Endothelial cell (in vitro differentiated cells): ENCODE measurements at places on chromosomes 12 and 14. TPM values are rescaled to one million over a fixed set of nuclear protein-coding genes. Genes with fewer than 3 reads are reported as not detected.

DNA sequence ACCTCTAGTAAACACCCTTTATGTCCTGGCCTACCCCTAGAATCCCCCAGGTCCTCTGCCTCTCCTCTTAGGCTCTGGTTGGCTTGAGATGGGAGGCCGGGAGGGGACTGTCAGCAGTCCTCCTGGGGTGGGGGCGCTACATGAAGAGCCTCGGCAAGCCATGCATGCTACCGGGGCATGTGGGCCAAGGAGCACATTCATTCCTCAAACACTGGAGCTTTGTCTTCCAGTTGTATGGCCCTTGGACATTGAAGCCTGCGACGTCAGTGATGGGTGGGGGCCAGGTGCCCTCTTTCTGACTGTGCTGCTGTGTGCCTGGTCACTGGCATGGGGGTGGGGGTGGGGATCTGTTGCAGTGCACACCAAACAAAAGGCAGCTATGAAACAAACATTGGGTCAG lies 15.8 kb upstream of the CELA1 start:
- no peak overlapping the region for H3K27ac ChIP-seq
- no peak overlapping the region for H3K4me3 ChIP-seq
- no peak for DNase-seq
- no peaks in the 10 kb centered on the region for H3K27me3 ChIP-seq
- H3K36me3 ChIP-seq, result peaks cover 15% of the 10 kb centered on the region

DNA sequence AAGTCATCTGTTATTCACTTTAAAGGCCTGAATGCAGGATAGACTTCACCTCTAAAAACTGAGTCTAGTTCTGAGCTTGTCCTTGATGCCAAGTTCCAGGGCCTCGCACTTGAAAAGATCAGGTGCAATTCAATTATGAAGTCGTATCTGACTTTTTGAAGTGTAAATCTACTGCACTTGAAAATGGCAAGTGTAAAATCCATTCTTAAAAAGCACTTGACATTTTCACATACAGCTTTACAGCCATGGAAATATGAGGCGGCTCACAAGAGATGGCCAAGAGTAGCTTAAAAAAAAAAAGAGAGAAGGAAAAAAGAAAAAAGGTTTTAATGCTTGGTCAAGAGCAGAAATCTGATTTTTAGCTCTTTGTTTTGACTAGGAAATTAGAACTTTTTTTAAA lies 172.5 kb downstream of the GXYLT1 start:
- H3K27me3 ChIP-seq, result no peaks in the 10 kb centered on the region
- H3K4me3 ChIP-seq, result no peak overlapping the region
- peaks cover 4% of the 10 kb centered on the region for H3K4me1 ChIP-seq
- H3K27ac ChIP-seq, result no peak overlapping the region
- no peak for DNase-seq

DNA sequence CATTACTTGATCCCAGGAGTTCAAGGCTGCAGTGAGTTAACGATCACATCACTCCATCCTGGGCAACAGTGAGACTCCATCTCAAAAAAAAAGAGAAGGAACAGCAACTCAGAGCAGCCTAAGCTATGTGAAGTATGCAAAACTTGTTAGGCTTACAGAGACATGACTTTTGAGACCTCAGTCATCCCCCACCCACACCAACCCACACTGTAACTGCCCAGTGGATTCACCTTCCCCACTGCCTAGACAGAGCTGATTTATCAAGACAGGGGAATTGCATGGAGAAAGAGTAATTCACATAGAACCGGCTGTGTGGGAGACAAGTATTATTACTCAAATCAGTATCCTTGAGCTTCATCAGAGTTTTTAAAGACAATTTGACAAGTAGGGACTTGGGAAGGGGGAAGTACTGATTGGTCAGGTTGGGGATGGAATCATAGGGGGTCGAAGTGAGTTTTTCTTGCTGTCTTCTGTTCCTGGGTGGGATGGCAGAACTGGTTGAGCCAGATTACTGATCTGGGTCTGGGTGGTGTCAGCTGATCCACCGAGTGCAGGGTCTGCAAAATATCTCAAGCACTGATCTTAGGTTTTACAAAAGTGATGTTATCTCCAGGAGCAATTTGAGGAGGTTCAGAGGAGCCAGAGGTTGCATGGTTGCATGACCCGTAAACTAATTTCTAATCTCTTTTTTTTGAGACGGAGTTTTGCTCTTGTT lies 6.2 kb upstream of the WDR89 start:
- no peak for DNase-seq
- H3K4me3 ChIP-seq, result no peak overlapping the region
- no peaks in the 10 kb centered on the region for H3K36me3 ChIP-seq
- no peaks in the 10 kb centered on the region for H3K27me3 ChIP-seq

DNA sequence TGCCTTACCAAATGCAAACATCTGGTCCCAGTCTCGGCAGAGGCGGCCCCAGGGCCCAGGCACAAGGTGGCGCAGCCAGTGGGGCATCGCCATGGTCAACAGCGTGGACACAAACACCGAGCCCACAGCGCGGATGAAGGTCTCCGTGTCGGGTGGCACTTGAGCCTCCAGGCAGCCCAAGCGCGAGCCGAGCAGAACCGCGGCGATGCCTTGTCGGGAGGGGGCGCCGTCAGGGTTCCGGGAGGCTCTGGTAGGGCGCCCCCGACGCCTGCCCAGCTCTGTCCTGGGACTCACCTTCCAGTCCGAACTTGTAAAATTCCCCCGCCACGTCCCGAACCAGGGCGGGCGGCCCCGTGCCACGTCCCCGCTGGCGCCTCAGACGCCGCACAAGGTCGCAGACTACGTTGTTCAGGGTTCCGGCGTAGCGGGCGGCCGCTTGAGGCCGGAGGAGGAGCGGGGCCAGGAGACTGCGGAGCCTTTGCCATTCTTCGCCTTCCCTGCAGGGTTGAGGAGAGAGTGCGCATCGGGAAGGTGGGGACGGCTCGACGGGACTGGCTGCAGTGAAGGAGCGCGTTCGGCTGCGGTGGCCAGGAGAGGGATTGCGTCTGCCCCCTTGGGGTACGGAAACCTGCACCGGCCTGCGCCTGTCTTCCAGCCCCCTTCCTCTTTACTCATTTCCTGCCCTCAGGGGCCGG lies 1.7 kb downstream of the CYP27B1 start:
- H3K4me1 ChIP-seq, result peaks cover 28% of the 10 kb centered on the region
- peaks cover 8% of the 10 kb centered on the region for H3K36me3 ChIP-seq
- peak; percentile 44 for DNase-seq

DNA sequence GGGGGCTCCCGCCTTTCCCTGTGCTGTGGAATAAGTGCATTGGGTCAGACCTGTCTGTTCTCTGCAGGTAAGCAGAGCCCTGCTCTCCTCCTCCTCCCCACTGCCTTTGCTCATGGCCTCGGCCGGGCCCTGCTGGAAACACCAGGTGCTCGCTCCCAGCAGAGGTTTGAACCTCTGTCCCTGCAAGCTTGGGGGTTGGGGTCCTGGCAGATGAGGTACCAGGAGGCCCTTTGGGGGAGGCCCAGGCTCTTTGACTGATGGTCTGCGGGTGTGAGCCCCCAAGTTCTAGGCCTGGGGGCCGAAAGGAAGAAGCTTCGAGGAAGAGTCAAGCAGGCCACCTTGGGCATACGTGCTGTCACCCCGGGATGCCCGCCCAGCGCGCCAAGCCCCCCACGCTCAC lies 22.1 kb upstream of the CEP170B start:
- peaks cover 2% of the 10 kb centered on the region for H3K27me3 ChIP-seq
- no peak overlapping the region for H3K4me3 ChIP-seq

DNA sequence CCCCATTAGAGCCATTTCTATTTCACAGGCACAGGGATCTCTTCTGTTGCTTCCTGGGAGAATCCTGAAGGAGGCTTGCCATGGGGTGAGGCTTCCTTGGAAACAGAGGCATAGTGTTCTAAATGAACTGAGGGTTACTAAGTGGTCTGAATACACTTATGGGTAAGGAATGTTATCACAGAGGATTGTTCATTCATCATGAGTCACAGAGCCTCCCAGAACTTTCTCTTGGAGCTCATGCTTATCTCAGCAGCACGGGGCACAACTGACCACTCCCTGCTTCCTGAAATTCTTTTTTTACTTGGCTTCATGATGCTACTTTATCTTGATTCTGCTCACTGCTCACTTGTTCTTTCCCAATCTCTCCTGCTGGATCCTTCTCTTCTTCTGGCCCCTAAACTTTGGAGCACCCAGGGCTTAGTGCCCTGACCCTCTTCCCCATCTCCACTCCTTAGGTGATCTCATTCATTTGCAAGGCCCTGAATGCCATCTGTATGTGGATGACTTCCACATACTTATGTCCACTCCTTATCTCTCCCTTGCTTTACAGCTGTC lies 57.9 kb downstream of the ANO6 start:
- no peak overlapping the region for H3K27ac ChIP-seq
- DNase-seq, result no peak
- peaks cover 24% of the 10 kb centered on the region for H3K4me1 ChIP-seq

- H3K27me3 ChIP-seq, result no peaks in the 10 kb centered on the region
- no peaks in the 10 kb centered on the region for H3K36me3 ChIP-seq
- no peak for DNase-seq
- no peaks in the 10 kb centered on the region for H3K4me1 ChIP-seq
Measured at GRCh38 chr12:54997929-54998522, 13.5 kb upstream of the TESPA1 start.

DNA sequence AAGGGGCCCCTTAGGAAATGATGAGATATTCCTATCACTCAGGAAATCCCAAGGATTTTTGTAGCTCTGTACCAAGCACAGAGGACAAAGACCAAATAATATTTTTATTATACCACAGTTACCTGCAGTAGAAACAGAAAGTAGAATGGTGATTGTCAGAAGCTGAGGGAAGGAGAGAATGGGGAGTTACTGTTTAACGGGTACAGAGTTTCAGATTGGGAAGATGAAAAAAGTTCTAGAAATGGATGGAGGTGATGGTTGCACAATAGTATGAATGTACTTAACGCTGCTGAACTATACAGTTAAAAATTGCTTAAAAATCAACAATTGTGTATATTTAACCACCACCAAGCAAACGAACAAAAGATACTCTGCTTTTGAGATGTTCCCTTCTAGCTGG lies 24.1 kb downstream of the FLVCR2 start:
- H3K27me3 ChIP-seq, result peaks cover 1% of the 10 kb centered on the region
- no peak overlapping the region for H3K4me3 ChIP-seq
- no peak for DNase-seq
- peaks cover 4% of the 10 kb centered on the region for H3K36me3 ChIP-seq

GRCh38 chr14:68810173-68811153 lies 17.6 kb upstream of the ZFP36L1 start:
- no peak for DNase-seq
- peaks cover 29% of the 10 kb centered on the region for H3K4me1 ChIP-seq
- H3K27me3 ChIP-seq, result peaks cover 3% of the 10 kb centered on the region
- H3K4me3 ChIP-seq, result no peak overlapping the region

DNA sequence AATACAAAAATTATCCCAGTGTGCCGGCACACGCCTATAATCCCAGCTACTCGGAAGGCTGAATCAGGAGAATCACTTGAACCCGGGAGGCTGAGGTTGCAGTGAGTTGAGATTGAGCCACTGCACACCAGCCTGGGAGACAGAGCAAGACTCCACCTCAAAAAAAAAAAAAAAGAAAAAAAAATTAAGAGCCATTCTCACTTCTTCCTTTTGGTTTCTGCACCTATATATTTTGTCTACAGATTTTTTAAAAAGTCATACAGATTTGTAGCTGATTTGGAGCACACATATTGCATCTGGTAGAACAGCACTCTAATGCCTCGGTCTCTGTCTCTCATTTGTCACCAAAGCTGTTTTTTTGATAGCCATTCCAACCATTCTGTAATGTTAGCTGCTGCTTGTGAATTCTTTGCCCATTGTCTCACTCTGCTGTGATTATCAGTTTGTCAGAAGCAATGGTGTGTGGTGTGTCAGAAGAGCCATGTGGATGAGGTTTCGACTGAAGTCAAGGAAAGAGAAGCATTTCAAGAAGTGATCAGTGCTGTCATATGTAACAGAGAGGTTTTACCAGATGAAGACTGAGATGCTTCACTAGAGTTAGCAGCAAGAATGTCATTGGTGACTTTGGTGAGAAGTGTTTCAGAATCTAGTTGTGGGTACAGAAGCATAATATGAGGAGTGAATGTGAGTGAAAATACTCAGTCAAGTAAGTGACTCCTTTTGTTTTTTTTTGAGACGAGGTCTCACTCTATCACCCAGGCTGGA lies 8.7 kb upstream of the KTN1 start:
- no peak overlapping the region for H3K4me3 ChIP-seq
- H3K4me1 ChIP-seq, result no peaks in the 10 kb centered on the region
- no peak for DNase-seq

- H3K36me3 ChIP-seq, result no peaks in the 10 kb centered on the region
- H3K4me3 ChIP-seq, result no peak overlapping the region
- no peak overlapping the region for H3K27ac ChIP-seq
- H3K27me3 ChIP-seq, result no peaks in the 10 kb centered on the region
- no peak for DNase-seq
- peaks cover 7% of the 10 kb centered on the region for H3K4me1 ChIP-seq
Measured at GRCh38 chr12:65656891-65657351, 167.4 kb upstream of the HMGA2 start.

DNA sequence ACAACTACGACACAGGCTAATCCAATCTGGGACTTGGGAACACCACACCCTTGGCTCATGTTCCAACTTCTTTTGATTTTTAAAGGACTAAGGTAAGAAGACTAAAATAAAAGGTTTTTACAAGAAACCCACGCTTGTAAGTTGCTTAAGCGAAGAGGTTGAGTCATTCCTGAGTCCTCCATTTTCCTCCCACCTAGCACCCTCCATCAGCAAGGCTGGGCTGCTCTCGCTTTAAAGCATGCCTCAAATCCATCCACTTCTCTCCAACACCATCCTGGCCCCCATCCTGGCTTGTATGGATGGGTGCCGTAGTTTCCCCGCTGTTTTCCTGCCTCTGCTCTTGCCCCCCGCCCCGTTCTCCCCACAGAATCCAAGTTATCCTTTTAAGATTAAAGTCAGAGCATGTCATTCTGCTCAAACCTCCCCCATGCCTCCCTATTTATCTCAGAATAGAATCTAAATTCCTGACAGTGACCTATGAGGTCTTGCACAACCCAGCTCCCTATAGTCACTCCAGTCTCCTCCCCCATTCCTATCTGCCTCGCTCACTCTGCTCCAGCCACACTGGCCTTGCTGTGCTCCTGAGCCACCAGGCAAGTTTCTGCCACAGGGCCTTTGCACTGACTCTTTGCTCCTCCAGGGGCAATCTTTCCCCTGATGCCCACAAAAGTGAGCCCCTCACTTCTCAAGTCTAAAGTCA lies 34.5 kb downstream of the SCARB1 start:
- no peak overlapping the region for H3K4me3 ChIP-seq
- H3K27me3 ChIP-seq, result peaks cover 2% of the 10 kb centered on the region
- peaks cover 11% of the 10 kb centered on the region for H3K4me1 ChIP-seq
- H3K27ac ChIP-seq, result no peak overlapping the region
- no peak for DNase-seq
- peaks cover 5% of the 10 kb centered on the region for H3K36me3 ChIP-seq

GRCh38 chr12:22881878-22882385 lies 257.0 kb downstream of the ETNK1 start:
- H3K4me3 ChIP-seq, result no peak overlapping the region
- H3K4me1 ChIP-seq, result no peaks in the 10 kb centered on the region
- H3K36me3 ChIP-seq, result no peaks in the 10 kb centered on the region
- H3K27me3 ChIP-seq, result no peaks in the 10 kb centered on the region
- no peak overlapping the region for H3K27ac ChIP-seq

TAS2R43 gene
- total RNA-seq, result 0.62 TPM

TAS2R42 gene
- not detected for total RNA-seq

CCDC38 gene
- not detected for total RNA-seq

TMEM229B gene
- total RNA-seq, result 0.08 TPM

AQP2 gene
- 0.05 TPM for total RNA-seq

SPTB gene
- total RNA-seq, result 0.08 TPM

PLEKHD1 gene
- total RNA-seq, result 0.80 TPM

DNAI7 gene
- 0.33 TPM for total RNA-seq

SPRYD3 gene
- 10.5 TPM for total RNA-seq
